ENCODE measurements at places on chromosomes 1 and 21.
A peak's percentile ranks its signal among the peaks of the same experiment; 100 is the strongest.

- no peak for DNase-seq
These were observed 975.6 kb downstream of the NCAM2 start for GRCh38 chr21:21973806-21974205.

GRCh38 chr1:51328279-51328678 is 2.1 kb downstream of the TTC39A start:
- DNase-seq = no peak

DNA sequence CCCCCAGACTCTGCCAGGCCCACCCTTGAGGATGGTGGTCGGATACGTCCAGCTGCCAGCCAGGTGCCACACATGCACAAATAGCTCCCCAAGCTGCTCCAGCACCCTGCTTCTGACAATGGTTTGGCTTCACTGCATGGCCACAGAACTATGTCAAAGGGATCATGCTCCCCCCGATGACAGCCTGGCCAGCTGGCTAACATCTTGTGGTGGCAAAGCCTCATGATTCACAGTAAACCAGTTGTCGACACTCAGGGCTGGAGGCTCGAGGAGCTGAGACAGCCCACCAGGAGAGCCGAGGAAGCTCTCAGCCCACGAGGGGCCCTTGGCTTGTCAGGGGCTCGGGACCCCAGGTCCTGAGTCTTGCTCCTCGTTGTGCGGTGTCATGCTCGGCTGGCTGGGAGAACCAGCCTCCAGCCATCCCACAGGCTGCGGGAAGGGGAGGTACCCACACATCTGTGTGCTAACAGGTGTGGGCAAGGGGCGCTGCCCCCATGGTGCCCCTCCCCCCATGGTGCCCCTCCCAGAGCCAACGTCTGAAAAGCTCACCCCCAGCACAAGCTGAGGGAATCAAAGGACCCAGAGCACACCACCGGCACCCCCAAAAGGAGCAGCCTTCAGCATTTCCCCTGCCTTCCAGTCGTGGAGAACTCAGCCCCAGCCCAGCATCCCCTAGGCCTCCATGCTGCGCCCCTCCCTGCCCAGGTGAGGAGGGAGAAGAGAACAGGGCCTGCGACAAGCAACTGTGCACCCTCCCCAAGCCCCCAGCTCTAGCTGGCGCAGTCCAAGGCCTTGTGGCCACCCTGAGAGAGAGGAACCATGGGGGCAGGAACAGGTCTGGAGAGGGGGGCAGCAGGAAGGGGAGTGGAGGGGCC is 41.2 kb downstream of the KIF21B start:
- no peak for DNase-seq

- no peak for DNase-seq
These were observed 46.3 kb downstream of the IER5 start for GRCh38 chr1:181134543-181135436.

DNA sequence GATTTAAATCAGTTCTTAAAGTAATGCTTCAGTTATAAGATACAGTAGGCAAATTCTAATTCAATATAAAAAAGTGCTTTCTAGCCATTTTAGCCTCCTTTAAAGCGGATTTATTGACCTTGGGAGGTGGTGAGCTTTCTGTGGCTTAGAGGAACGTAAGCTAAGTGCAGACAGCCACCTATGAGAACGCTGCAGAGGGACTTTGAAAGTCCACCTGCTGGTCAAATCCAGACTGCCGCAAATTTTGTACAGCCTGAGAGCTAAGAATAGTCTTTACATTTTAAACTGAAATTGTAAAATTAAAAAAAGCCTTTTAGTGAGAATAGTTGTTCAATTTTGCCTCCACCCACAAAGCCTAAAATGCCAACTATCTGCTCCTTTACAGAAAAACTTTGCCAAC is 67.0 kb upstream of the SSX2IP start:
- no peak for DNase-seq

GRCh38 chr1:65175171-65176055 is 27.4 kb downstream of the AK4 start:
- no peak for DNase-seq

DNA sequence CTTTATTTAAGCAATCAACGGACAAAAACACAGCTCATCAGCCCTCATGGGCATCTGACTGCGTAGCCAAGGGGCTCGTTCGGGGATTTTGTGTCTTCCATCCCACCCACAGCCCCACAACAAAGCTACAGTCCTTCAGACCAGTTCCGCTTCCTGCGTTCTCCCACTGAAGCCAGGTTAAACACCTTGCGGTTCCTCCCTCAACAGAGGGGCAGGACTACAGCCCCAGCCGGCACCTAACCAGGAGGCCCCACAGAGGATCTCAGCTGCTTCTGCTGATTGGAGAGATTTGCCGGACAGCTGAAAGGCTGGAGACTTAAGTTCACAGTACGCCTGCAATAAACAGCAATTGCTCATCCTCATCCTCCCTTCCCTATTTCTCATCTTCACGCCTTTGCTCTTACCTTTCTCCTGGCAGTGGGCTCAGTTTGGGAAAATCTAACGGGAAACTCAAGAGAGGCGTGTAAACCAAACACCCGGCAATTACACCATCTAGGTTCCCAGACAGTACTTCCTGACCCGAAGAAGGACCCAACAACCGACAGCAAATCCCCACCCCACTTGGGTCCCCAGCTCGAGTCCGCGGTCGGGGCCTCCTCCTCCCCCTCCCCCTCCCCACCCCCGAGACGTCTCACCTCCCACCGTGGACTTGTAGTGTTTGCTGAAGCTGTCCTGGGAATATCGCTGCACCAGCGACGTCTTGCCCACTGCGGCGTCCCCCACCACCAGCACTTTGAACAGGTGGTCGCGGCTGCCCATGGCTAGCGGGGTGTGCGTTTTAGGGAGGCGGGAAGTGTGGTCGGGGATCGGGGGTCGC is 876 bp downstream of the RAB29 start:
- DNase-seq = no peak

DNA sequence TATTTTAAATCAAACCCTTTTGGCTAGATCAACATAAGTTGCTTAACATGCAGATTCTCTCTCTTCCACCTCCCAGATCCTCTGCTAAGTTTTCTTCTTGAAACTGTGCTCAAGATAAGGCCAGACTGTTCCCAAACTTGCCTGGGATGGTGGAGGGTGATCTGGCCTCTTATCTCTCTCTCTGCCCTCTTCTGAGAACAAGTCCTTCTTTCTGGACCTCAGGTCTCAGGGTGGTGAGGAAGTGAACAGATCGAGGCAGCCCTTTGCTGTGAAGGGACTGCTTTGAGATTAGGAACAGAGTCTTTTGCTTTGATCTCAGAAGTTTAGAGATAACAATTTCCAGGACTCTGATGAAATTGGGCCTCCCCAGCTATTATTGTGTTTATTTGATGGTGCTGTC is 70.7 kb downstream of the HUNK start:
- no peak for DNase-seq

GRCh38 chr1:168467452-168467851 is 76.3 kb downstream of the XCL2 start:
- no peak for DNase-seq

GRCh38 chr1:31904339-31905092 is 33.7 kb downstream of the PTP4A2 start:
- no peak for DNase-seq

DNA sequence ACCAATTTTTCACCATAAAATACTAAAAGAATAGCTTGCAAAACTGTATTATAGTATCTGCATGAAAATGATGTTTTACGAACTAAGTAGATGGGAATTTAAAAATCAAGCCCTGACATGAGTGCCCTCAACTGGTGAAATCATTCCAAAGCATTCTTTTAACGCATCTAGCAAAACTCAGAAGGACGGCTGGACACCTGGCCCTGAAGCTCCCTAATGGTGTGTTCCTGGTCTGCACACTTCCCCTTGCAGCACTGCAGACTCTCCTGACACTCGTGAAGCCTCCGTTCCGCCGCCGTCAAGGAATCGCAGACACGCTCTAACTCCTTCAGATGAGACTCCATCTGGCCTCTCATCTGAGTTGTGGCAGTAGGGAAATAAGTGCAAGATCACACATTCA is 39.9 kb downstream of the ODF2L start:
- DNase-seq = no peak

- no peak for DNase-seq
These were observed at the start of gene CFAP45 for GRCh38 chr1:159900086-159900680. TSS of gene CFAP45 (minus strand) at chr1:159900165. CDS start at chr1:159900098, 67 bp downstream.

GRCh38 chr1:38094711-38095290 is 48.2 kb upstream of the POU3F1 start:
- no peak for DNase-seq

GRCh38 chr1:193019442-193020026 is 39.6 kb downstream of the UCHL5 start:
- no peak for DNase-seq

- DNase-seq = no peak
These were observed 40.3 kb downstream of the UBE2U start for GRCh38 chr1:64243757-64244080.

DNA sequence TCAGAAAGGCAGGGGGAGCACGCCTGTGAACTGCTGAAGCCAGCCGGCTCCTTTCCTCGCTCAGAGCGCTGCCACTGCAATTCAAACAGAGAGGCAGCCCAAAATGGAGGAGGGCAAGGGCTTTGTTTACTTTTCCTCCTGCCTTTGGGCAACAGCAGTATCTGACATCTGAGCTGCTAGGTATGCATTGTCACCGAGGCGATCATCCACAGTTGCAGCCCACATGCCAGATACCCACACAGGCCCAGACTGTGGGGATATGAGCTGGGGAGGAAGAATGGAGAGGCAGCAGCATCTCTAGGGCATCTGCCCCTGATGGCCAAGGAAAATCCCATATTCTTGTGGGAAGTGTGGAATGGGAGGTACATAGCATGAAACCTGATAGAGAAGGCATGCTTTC is 357.1 kb downstream of the BARHL2 start:
- no peak for DNase-seq

GRCh38 chr1:42958488-42959319 is at the start of gene SLC2A1:
TSS of gene SLC2A1 (minus strand) at chr1:42958868. CDS start at chr1:42958651, 217 bp downstream.
- peak; percentile 72 for DNase-seq

DNA sequence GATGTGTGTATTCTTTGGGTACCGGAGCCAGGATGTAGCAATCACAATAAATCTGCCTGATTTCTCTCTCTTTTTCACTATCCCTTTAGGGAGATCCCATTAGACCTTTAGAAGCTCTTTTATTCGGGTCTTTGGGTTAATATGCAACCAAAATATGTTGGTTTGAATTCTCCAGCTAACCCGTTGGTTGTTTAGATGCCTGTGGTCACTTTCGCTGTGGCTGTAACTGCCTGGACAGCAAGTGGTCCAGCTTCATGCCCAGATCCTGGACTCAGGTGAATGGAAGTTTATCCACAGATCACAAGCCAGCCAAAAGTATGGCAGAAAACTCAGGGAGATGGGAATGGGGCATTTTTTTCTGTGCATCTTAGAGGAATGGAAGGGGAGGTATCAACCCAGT is 12.3 kb downstream of the KAZN start:
- no peak for DNase-seq

GRCh38 chr1:29136391-29136915 is 12.8 kb upstream of the TMEM200B start:
- DNase-seq = no peak

DNA sequence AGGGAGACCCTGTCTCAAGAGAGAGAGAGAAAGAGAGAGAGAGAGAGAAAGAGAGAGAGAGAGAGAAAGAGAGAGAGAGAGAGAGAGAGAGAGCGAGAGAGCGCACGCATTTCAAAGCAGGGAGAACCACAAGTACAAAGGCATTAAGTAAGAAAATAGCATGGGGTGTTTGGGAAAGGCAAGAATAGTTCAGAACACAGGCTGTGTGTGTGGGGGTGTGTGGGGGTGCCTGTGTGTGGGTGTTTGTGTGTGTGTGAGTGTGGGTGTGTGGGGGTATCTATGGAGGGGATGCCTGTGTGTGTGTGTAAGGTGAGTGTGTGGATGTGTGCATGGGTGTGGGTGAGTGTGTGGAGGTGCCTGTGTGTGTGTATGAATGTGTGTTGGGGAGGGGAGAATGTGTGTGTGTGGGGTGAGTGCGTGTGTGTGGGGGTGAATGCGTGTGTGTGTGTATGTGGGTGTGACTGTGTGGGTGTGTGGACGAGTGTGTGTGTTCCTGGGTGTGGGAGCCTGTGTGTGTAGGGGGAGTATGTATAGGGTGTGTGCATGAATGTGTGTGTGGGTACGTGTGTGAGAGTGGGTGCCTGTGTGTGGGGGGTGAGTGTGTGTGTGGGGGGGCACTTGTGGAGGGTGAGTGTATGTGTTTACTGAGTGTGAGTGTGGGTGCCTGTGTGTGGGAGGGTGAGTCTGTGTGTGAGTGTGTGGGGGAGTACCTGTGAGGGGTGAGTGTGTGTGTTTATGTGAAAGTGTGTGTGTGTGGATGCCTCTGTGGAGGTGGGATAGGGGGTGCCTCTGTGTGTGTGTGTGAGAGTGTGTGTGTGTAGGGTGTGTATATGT is 19.1 kb upstream of the HDAC1 start:
- DNase-seq = no peak

GRCh38 chr21:30257773-30258172 is 25.0 kb downstream of the KRTAP24-1 start:
- DNase-seq = no peak

DNA sequence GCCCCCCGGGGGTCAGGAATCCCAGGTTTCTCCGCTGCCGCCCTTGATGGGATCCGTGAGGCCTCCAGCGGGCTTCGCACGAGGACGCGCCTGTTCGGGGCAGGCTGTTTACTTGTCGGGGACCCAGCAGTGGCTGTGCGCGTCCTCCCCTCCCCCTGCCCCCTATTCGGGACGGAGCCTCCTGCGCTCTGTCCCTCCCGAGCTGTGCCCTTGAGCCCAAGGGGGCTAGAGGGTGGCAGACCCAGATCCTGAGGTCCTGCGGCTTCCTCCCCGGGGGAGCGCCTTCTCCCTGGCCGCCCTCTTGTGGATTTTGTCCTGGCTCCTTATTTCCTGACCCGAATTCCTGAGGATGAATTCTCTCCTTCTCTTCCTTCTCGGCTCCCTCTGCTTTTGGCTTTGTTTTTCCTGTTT is 38.4 kb downstream of the PIK3CD start:
- no peak for DNase-seq

- DNase-seq = no peak
These were observed 15.2 kb downstream of the PRDM16 start for GRCh38 chr1:3084154-3084553.

GRCh38 chr1:54403808-54404261 is 2.4 kb downstream of the SSBP3 start:
- DNase-seq = no peak

- DNase-seq = no peak
These were observed 10.1 kb downstream of the DIPK1A start for GRCh38 chr1:92951141-92951582.

GRCh38 chr1:244865028-244865371 is 657 bp upstream of the HNRNPU start:
- DNase-seq = peak; percentile 7

Measured in esophagus squamous epithelium (tissue), 5 donors.